Activated T-cell treated with anti-CD3 and anti-CD28 coated beads, Interleukin-2, amount 50 U/mL, for 72 hours (primary cell): ENCODE measurements at places on chromosomes 11 and 22. TPM values are rescaled to one million over a fixed set of nuclear protein-coding genes. Genes with fewer than 3 reads are reported as not detected.

- H3K4me3 ChIP-seq = no peak overlapping the region
- no peak for DNase-seq
- no peaks in the 10 kb centered on the region for H3K27me3 ChIP-seq
- peaks cover 6% of the 10 kb centered on the region for H3K36me3 ChIP-seq
Observed at GRCh38 chr11:100752371-100753171, 65.5 kb downstream of the ARHGAP42 start.

The ZBTB16 gene
- total RNA-seq = 3.3 TPM

The APOL4 gene
- total RNA-seq = 0.99 TPM

- H3K27me3 ChIP-seq = no peaks in the 10 kb centered on the region
- H3K36me3 ChIP-seq = no peaks in the 10 kb centered on the region
- no peak for DNase-seq
Observed at GRCh38 chr22:20247608-20248171, 20.4 kb downstream of the RTN4R start.

GRCh38 chr11:9726321-9727022 lies 62.6 kb downstream of the SWAP70 start:
- no peaks in the 10 kb centered on the region for H3K27me3 ChIP-seq
- no peak overlapping the region for H3K27ac ChIP-seq
- H3K4me3 ChIP-seq = no peak overlapping the region
- H3K36me3 ChIP-seq = no peaks in the 10 kb centered on the region
- DNase-seq = no peak

GRCh38 chr22:24805790-24806662 lies at the start of gene SGSM1:
Gene SGSM1, plus strand, starts transcription at chr22:24806211. Its CDS starts 115 bp downstream, at chr22:24806326.
- peak; percentile 89 for DNase-seq
- H3K4me3 ChIP-seq = peak within 1 kb of the TSS; percentile 70
- H3K27me3 ChIP-seq = peaks cover 16% of the 10 kb centered on the region
- no peaks in the 10 kb centered on the region for H3K36me3 ChIP-seq
- peaks cover 26% of the 10 kb centered on the region for H3K4me1 ChIP-seq

GRCh38 chr11:134414766-134415765 lies 3.0 kb upstream of the B3GAT1 start:
- H3K27ac ChIP-seq = no peak overlapping the region
- DNase-seq = no peak
- H3K27me3 ChIP-seq = peaks cover 50% of the 10 kb centered on the region
- H3K4me3 ChIP-seq = no peak overlapping the region

GRCh38 chr11:122843281-122844141 lies 5.2 kb downstream of the CRTAM start:
- H3K27me3 ChIP-seq = no peaks in the 10 kb centered on the region
- H3K36me3 ChIP-seq = no peaks in the 10 kb centered on the region
- H3K27ac ChIP-seq = peak overlapping the region; percentile 85
- DNase-seq = peak; percentile 58

GRCh38 chr22:31853736-31854495 lies 90.4 kb upstream of the YWHAH start:
- no peak for DNase-seq
- no peak overlapping the region for H3K27ac ChIP-seq
- H3K36me3 ChIP-seq = peaks cover 12% of the 10 kb centered on the region
- H3K4me3 ChIP-seq = no peak overlapping the region
- H3K4me1 ChIP-seq = no peaks in the 10 kb centered on the region

DNA sequence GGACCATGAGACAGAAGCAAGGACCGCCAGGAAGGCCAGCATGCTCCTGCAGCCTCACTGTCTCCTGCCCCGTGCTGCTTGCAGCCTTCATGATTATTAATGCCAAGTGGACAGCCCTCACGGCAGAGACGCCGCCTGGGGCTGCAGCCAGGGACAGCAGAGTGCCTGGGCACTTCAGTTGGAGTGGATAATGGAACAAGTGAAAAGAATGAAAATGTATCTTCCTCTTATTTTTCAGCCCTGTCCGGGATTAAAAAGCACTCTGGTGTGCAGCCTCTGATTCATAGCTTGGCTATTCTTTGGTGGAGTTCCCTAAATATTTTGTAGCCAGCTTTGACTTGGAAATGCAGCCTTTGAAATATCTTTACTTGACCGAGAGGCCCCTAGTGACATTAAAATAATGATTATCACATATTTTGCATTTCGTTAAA lies 1404.2 kb downstream of the BRD1 start:
- H3K4me1 ChIP-seq = no peaks in the 10 kb centered on the region
- peaks cover 13% of the 10 kb centered on the region for H3K27me3 ChIP-seq
- H3K36me3 ChIP-seq = no peaks in the 10 kb centered on the region
- no peak overlapping the region for H3K4me3 ChIP-seq

DNA sequence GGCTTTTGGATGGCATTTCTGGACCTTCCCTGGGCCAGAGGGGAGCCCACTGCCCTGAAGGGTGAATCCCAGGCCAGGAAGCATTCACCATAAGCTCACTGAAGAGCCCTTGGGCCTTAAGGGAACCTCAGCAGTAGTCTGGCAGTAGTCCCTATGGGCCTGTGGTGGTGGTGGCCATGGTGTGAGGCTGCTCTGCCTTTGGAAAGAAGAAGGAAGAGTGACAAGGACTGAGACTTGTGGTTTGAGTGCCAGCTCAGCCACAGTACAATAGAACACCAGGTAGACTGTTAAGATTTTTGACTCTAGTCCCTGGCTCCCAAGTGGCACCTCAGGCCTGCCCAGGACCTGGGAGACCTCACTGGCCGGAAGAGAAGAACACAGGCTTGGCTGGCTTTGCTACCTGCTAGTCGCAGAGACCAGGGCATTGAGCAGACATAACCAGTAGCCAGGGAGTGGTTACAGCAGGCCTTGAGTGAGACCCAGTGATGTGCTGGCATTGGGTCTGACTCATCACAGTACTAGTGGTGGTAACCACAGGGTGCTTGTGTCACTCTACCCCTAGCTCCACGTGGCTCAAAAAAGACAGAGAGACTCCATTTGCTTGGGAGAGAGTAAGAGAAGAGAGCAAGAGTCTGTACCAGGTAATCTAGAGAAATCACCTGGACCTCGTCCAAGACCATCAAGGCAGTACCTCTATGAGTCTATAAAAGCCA lies 259.8 kb upstream of the BLID start:
- H3K27me3 ChIP-seq = peaks cover 8% of the 10 kb centered on the region
- H3K4me3 ChIP-seq = no peak overlapping the region
- peaks cover 4% of the 10 kb centered on the region for H3K36me3 ChIP-seq
- no peaks in the 10 kb centered on the region for H3K4me1 ChIP-seq
- DNase-seq = peak; percentile 33

DNA sequence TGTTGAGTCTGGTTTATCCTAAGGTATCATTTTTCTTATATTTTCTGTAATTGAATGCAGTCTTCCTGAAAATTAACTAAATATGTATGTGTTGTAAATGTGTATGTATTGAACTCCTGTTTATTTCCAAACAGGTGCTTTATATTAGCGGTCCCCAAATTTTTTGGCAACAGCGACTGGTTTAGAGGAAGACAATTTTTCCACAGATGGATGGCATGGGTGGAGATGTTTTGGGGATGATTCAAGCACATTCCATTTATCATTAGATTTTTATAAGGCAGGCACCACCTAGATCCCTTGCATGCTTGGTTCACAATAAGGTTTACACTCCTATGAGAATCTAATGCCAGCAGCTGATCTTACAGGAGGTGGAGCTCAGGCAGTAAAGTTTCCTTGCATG lies 210.5 kb upstream of the ANO3 start:
- H3K4me1 ChIP-seq = no peaks in the 10 kb centered on the region
- H3K27me3 ChIP-seq = no peaks in the 10 kb centered on the region
- H3K27ac ChIP-seq = no peak overlapping the region
- no peaks in the 10 kb centered on the region for H3K36me3 ChIP-seq
- H3K4me3 ChIP-seq = no peak overlapping the region

DNA sequence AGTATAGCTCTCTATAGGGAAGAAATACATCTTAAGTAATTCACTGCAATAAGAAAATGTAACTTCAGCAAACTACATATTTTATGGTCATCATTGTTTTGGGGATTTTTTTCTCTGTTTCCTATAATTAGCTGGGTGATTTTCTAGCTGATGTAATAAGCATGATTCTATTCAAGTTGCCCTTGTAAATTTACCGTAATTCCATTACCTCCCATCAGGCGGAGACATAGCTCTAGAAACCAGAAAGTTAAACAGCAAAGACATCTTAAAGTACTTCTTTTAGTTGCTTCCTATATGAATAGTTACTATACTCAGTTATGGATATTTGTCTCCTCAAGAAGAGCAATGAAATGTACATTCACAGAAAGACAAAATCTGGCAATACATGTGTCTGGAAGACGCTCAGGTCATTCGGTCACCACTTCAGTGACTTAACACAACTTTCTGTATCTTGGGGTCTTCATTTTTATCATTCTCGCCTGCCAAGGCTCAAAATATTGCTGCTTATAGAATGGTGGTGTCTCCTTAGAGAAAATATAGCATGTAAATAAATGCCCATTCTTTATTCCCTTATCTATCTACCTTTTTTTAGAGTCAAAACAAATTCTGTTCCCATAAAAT lies 239.9 kb upstream of the ZC3H12C start:
- DNase-seq = peak; percentile 9
- H3K27me3 ChIP-seq = peaks cover 5% of the 10 kb centered on the region
- no peaks in the 10 kb centered on the region for H3K4me1 ChIP-seq
- no peak overlapping the region for H3K27ac ChIP-seq

DNA sequence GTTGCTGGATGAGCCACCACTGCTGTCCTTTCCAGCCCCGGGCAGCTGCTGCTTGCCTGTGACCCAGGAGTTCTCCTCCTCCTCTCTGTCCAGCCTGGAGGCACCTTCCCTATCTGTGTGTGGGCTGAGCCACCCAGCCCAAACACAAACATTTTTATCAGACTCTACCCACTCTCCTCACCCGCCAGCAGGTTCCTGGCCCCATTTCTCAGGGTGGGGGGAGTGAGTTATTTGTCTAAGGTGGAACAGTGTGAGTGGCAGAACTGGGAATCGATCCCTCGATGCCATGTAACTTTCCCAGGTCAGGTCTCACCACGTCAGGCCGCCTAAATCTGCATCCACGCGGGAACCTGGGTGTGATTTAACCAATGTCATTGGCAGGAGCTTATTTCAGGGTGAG lies 20.8 kb upstream of the SMIM38 start:
- H3K4me1 ChIP-seq = peaks cover 25% of the 10 kb centered on the region
- H3K27me3 ChIP-seq = no peaks in the 10 kb centered on the region
- H3K36me3 ChIP-seq = peaks cover 8% of the 10 kb centered on the region
- H3K27ac ChIP-seq = no peak overlapping the region
- no peak overlapping the region for H3K4me3 ChIP-seq

The TTC36 gene
- 1.4 TPM for total RNA-seq

DNA sequence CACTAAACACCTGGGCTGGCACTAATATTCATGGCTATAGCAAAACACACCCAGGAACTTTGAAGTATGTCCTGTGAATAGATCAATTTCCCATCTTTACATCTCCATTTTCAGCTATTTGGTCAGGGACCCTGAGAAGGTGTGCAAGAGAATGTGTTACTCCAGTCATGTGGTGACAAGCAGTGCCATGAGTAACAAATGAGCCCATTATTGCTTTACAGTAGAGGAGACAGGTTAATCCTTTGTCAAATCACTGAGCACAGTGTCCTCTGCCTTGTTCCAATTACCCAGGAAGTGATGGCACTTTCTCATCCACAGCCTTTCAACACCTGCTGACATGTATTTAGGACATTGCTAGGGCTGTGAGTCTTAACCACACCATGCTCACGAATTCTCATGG lies 664.8 kb upstream of the API5 start:
- H3K27ac ChIP-seq = no peak overlapping the region
- DNase-seq = no peak
- no peak overlapping the region for H3K4me3 ChIP-seq

GRCh38 chr22:30503551-30503950 lies 1.9 kb downstream of the SEC14L4 start:
- no peaks in the 10 kb centered on the region for H3K36me3 ChIP-seq
- no peak overlapping the region for H3K4me3 ChIP-seq
- DNase-seq = no peak
- no peaks in the 10 kb centered on the region for H3K4me1 ChIP-seq
- H3K27me3 ChIP-seq = peaks cover 11% of the 10 kb centered on the region
- H3K27ac ChIP-seq = no peak overlapping the region

- H3K36me3 ChIP-seq = peaks cover 3% of the 10 kb centered on the region
- H3K4me1 ChIP-seq = no peaks in the 10 kb centered on the region
- no peak for DNase-seq
- H3K27me3 ChIP-seq = no peaks in the 10 kb centered on the region
Observed at GRCh38 chr22:35870517-35871293, 153.0 kb downstream of the APOL5 start.

DNA sequence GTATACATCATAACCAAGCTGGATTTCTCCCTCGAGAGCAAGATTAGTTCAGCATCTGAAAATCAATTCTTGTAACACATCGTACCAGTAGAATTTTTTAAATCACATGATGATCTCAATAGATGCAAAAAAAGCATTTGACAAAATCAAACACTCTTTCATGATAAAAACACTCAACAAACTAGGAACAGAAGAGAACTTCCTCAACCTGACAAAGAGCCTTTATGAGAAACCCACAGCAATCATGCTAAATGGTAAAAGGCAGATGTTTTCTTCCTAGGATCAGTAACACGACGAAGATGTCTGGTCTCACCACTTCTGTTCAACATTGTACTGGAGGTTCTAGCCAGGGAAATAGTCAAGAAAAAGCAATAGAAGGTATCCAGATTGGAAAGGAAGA lies 34.1 kb upstream of the TMPRSS4 start:
- no peak for DNase-seq
- peaks cover 82% of the 10 kb centered on the region for H3K4me1 ChIP-seq
- H3K27me3 ChIP-seq = no peaks in the 10 kb centered on the region
- H3K27ac ChIP-seq = peak overlapping the region; percentile 79
- H3K4me3 ChIP-seq = peak overlapping the region; percentile 3

GRCh38 chr11:11584530-11584810 lies 37.3 kb downstream of the GALNT18 start:
- H3K36me3 ChIP-seq = no peaks in the 10 kb centered on the region
- no peak overlapping the region for H3K27ac ChIP-seq
- H3K4me1 ChIP-seq = no peaks in the 10 kb centered on the region

GRCh38 chr22:21594865-21595452 lies 27.4 kb downstream of the UBE2L3 start:
- no peak overlapping the region for H3K27ac ChIP-seq
- peaks cover 50% of the 10 kb centered on the region for H3K4me1 ChIP-seq
- no peaks in the 10 kb centered on the region for H3K27me3 ChIP-seq
- H3K4me3 ChIP-seq = no peak overlapping the region

DNA sequence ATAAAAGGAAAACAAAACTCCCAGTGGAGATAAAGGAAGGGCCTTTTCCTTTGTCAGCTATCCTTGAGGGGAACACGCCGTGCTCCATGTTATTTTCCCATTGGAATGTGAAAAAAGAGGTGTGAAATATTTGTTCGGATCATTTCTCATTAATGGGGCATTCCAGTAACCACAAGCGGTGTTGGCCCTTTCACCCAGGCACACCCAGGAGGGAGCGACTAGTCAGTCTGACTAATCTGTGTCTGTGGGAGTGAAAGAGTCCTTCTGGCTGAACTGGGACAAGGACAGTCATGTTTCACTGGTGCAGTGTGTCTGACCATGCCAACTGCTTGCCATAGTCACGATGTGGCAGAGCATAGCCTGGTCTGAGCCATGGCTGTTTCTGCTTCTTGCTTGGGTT lies 13.0 kb upstream of the MYEOV start:
- H3K27ac ChIP-seq = no peak overlapping the region
- no peaks in the 10 kb centered on the region for H3K4me1 ChIP-seq
- H3K27me3 ChIP-seq = no peaks in the 10 kb centered on the region
- H3K4me3 ChIP-seq = no peak overlapping the region

GRCh38 chr11:62930157-62930556 lies 9.0 kb upstream of the CHRM1 start:
- no peak overlapping the region for H3K27ac ChIP-seq
- peaks cover 63% of the 10 kb centered on the region for H3K27me3 ChIP-seq
- H3K36me3 ChIP-seq = no peaks in the 10 kb centered on the region
- no peak overlapping the region for H3K4me3 ChIP-seq

- no peaks in the 10 kb centered on the region for H3K36me3 ChIP-seq
- H3K27ac ChIP-seq = no peak overlapping the region
- DNase-seq = no peak
Observed at GRCh38 chr11:69716099-69716498, 12.3 kb upstream of the FGF19 start.

The PLAAT3 gene
- total RNA-seq = 11.5 TPM

The OR4C3 gene
- total RNA-seq = not detected

The FGF19 gene
- total RNA-seq = 0.35 TPM
